ENCODE measurements at places on chromosomes 4 and X.

DNA sequence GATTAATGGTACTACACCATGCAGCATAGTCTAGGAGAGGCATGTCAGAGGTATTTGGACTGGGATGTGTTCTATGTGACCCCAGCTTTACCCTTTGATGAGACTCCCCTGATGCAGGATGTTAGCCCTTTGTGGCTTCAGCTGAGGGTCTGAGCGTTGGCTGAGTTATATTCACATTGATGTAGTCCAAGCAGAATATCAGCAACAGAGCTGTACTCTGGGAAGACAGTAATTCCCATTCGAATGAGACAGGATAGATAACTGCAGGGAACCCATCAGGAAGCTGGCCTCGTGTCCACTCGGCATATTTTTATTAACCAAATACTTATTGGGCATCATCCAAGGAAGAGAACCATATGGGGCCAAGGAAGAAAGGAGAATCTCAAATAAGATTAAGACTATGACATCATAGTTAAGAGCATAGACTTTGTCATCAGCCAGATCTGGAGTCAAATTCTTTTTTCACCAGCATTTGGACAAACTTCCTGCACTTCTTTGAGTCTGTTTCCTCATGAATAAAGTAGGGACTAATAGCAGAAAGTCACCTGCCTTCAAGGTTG is 198.1 kb downstream of the SOWAHB start:
- DNase-seq, result no peak

- DNase-seq, result no peak
Observed at GRCh38 chr4:123564758-123565346, 168.3 kb downstream of the SPRY1 start.

DNA sequence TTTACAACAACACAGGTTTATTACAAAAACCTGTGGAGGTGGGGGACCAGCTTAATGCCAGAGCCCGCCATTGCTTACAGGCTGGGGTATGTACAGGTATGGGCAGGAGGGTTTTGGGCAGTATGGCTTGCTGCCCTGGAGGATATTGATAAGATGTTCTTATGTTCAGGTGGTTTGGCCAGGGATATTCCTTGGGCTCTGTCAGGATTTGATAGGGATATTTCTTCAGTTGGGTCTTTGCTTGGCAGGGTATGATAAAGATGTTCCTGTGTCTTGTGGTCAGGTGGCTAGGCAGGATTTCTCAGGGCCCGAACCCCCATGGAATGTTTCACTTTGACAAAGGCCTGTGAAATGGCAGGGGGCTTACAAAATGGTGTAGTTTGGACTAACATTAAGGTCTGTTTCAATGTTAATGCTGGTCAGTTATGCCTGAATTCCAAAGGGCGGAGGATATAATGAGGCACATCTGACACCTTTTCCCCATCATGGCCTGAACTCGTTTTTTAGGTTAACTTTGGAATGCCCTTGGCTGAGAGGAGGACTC is 3.1 kb downstream of the MGST2 start:
- DNase-seq, result no peak

GRCh38 chrX:13317366-13317765 is 2.5 kb downstream of the ATXN3L start:
- no peak for DNase-seq

- no peak for DNase-seq
Observed at GRCh38 chr4:1985780-1986577, 22.8 kb downstream of the NELFA start.

- no peak for DNase-seq
Observed at GRCh38 chrX:67674741-67675140, 130.9 kb downstream of the AR start.

- DNase-seq, result no peak
Observed at GRCh38 chr4:1041936-1042330, 30.5 kb downstream of the FGFRL1 start.

- no peak for DNase-seq
Observed at GRCh38 chrX:16577483-16578029, 72.4 kb upstream of the S100G start.

- no peak for DNase-seq
Observed at GRCh38 chr4:6772223-6772928, 10.2 kb upstream of the KIAA0232 start.

GRCh38 chrX:71111141-71111843 is at the start of gene IL2RG:
Gene IL2RG, minus strand, starts transcription at chrX:71111577. Its CDS starts 38 bp downstream, at chrX:71111539.
- no peak for DNase-seq

GRCh38 chr4:3208826-3209225 is 40.1 kb upstream of the MSANTD1 start:
- DNase-seq, result no peak

- DNase-seq, result no peak
Observed at GRCh38 chr4:183993676-183994075, 88.6 kb downstream of the STOX2 start.

GRCh38 chrX:118694638-118695037 is 32.8 kb upstream of the IL13RA1 start:
- DNase-seq, result no peak

DNA sequence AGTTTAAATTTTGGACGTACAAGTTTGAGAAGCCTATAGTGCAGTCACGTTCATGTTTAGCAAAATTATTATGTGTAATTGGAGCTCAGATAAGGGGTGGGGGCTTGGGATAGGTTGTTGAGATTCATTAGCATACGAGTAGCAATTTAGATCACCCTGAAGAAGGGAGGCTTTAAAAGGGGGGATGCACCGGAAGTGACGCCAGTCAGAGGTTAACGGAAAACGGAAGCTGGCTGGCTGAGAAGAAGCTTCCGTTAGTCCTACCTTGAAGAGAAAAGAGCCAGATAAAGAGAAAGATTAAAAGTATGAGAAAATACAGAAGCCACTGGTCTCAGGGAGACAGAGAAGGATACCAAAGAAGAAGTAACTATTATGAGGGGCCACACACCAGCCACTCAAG is 1.1 kb upstream of the NXT2 start:
- no peak for DNase-seq

DNA sequence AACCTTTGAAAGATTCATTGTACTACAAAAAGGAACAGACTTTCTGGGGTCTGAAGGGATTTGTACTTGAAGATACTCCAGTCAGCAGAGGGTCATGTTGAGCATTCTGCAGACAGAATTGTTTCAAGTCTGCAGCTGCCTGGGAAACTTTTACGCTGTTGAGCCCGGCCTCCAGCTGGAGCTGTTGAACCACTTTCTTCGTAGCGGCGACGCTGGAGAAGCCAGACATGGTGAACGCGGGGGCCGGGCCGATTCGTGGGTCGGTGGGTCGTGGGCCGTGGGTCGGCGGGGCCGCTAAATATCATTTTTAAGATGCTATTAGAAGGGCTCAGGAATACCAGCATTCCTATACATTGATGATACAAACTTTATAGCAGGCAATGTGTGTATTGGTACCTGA is 12.0 kb upstream of the RTL9 start:
- no peak for DNase-seq

GRCh38 chr4:68373513-68373912 is 23.6 kb upstream of the YTHDC1 start:
- DNase-seq, result peak; percentile 52
